Activated CD4-positive, CD25-positive, alpha-beta regulatory T cell treated with anti-CD3 and anti-CD28 coated beads, Interleukin-2, amount 50 U/mL, for 72 hours (primary cell): ENCODE measurements at places on chromosomes 12 and 14.

DNA sequence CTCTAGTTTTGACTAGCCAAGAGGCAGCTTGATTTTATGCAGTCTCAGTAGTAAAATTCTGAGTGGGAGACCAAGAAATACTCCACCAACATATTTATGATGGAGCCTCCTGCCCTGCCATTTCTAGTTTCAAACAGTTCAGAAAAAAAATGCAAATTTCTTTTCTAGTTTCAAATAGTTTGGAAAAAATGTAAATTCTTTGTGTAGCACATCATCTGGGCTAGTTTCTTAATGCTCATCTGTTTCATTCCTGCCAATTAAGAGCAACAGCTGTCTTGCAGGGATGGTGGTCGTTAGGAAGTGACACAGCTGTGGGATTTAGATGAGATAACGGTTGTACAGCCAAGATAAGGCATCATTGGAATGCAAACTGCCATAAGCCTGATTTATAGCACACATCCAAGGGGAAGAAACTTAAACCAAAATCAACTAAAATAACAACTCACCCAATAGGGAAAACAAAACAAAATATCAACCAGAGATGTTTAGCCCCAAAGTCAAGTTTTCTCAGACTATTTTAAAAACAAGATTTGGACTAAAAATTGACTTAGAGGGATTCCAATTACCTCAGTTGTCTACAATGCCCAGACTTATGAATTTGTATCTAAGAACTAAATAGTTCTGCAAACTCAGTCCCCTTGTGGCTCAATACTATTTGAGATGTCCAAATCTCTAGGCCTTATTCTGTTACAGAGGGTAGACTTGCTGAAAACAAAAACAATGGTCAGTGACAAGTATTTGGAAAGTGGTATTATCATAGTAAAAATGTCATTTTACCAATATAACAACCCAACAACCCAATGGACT, 291.3 kb upstream of the ATP2B1 start:
- no peak for DNase-seq

DNA sequence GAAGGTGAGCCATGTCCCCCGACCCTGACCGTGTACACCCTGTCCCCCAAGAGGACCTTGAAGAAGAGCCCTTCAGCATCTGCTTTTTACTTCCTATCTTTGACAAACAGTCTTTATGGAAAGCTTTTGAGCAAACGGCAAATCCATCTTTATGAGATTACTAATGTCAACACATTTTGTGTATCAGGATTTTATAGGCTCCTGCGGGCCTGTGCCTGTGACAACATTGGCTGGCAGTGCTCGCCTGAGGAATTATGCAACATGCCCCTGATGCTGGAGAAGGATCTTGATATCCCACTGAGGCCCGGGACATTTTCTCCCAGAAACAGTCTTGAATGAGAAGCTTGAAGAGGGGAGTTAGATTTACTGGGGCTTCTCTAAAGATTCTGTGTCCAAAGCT, 416.5 kb downstream of the NRXN3 start:
- DNase-seq = no peak

DNA sequence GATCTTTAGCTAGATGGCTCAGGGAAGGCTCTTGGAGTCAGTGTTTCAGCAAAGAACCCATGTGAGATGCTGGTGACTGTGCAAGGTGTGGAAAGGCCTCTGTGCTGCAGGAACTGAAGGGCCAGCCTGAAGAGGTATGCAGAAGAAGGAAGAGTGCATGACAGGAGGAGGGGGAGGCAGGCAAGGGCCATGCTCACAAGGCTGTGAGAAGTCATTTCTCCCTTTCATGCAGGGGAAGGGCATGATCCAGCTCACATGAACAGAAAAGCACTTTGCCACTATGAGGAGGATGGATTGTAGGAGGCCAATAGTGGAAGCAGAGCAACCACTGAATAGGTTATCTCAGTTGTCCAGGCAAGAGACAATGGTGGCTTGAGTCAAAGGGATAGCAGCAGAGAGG, 83.7 kb downstream of the SSPN start:
- no peak for DNase-seq

DNA sequence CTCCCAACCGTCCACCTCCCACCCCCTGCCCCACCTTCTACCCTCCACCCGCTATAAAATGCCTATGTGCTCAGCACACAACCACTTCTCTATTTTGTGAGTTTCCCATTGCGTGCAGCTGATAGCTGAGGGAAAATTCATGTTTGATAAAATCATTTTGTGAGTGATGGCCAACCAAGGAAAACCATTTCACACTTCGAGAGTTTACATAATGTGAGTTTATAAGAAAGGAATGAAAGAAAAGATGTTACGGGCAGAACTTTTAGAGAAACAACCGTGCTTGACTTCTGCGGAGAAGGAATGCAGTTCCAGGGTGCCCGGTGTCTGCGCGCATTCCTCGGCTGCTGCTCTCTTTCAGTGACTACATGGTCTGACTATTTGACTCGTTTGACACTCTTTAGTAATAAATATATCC, 140.9 kb downstream of the EFCAB11 start:
- DNase-seq = no peak

GRCh38 chr14:78605897-78606500, 435.8 kb downstream of the NRXN3 start:
- DNase-seq = no peak

- DNase-seq = no peak
Measured at GRCh38 chr14:69012256-69012953, 33.3 kb upstream of the ACTN1 start.
